Activated gamma-delta T cell treated with anti-CD3 and anti-CD28 coated beads, Interleukin-2, amount 50 U/mL, for 16 hours (primary cell): ENCODE measurements at places on chromosomes 7 and 10.

DNA sequence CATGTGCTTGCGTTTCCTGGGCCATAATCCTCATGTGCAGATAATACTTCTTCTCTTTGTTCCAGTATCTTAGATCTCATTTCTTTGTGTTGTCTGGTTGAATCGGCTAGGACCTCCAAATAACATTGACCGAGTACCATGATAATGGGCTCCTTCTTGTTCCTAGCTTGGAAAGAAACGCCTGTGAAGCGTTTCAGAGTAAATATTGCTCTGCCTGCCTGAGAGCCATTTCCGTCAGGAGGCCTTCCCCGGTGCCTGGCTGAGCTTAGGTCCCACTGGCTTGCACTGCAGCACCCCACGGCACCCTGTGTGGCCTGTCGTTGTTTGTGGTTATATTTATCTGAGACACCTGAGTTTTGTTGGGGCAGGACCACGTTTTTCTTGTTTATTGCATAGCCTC, 17.7 kb downstream of the FOXK1 start:
- no peak for DNase-seq

DNA sequence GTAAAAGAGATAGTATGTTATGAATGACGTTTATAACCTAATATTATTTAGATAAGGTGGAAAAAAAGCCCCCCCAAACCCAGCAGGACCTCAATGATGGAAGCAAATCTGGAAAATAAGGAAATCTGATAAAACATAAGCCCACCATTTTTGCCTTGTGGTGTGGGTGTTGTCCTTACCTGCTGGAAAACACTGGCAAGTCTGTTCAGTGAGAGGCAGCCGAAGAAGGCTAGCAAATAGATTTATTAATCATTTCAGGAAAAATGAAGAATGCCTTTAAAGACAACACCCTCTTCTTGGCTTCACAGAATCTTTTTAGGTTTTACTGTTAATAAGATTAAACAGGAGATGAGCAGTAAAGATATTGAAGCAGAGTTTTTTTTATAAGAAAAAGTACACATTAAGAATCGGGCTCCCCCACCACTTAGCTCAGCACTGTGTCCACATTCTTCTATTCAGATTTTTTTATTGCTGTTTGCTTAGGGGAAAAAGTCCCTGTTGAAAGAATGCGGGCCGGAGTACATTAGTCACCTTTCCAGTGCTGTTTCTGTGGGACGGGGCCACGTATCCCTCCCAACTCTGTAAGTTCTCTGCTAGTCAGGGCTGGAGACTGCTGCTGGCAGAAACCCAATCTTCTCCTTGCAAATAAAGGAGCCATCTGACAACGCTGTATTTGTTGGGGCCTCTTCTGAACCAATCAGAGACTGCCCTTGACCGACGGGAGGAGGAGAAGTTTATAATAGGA, 104.1 kb downstream of the EVX1 start:
- no peak for DNase-seq

DNA sequence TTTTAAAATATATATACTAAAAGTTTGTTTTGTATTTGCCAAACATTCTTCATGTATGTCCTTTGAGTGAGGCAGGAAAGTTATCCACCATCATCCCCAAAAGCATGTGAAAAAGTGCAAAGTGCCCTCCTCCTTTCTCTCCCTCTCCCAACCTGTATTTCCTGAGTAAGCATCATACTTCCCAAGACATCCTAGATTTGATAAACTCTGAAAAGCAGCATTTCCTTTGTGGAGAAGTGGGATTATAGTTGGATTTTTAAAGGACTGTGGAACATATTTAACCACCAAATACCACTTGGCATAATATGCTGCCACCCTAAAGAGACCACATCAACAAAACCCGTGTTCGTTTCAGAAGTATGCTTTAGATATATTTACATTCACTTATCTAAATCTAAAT, 36.9 kb downstream of the NET1 start:
- no peak for DNase-seq

DNA sequence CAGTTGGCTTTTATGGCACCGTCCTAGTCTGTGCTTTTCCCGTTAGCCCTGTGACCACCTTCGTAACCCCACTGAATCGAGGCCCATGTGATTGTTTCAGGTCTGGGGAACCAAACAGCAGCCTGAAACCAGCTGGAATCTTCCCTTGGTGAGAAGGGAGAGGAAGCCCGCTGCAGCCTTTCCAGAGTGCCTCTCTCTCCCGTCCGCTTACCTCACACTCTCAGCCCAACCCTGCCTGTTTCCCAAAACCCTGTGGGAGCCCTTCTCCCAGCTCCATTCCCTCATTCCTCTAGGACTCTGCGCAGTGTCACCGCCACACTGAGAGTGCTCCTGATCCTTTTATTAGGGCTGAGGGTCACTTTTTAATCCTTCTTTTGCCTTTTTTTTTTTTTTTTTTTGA, 139.6 kb downstream of the WDR37 start:
- DNase-seq = no peak

DNA sequence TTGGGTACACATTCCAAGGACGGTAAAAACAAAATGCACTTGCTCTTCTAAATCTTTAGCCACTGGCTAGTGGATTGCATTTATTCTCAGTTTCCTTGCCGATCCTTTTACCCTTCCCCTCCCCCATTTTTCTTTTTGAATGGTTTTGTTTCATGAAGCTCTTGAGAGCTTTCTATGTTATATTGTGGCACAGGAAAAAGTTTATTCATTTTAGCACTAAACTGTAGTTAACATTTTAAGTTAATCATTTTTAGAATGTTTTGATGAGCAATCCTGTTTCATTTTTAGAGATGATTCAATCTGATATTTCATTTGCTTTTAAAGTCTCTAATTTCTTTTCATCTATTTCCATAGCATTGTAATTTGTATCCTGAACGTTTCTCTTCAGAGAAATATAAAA, 24.0 kb downstream of the ZEB1 start:
- DNase-seq = no peak

- no peak for DNase-seq
Observed at GRCh38 chr7:139084709-139085108, 24.8 kb downstream of the ZC3HAV1 start.

- DNase-seq = no peak
Observed at GRCh38 chr10:99872367-99873162, 90.1 kb downstream of the ABCC2 start.

- no peak for DNase-seq
Observed at GRCh38 chr7:22802426-22802825, 20.2 kb downstream of the TOMM7 start.

GRCh38 chr10:13462551-13462950, 66.3 kb downstream of the BEND7 start:
- no peak for DNase-seq

DNA sequence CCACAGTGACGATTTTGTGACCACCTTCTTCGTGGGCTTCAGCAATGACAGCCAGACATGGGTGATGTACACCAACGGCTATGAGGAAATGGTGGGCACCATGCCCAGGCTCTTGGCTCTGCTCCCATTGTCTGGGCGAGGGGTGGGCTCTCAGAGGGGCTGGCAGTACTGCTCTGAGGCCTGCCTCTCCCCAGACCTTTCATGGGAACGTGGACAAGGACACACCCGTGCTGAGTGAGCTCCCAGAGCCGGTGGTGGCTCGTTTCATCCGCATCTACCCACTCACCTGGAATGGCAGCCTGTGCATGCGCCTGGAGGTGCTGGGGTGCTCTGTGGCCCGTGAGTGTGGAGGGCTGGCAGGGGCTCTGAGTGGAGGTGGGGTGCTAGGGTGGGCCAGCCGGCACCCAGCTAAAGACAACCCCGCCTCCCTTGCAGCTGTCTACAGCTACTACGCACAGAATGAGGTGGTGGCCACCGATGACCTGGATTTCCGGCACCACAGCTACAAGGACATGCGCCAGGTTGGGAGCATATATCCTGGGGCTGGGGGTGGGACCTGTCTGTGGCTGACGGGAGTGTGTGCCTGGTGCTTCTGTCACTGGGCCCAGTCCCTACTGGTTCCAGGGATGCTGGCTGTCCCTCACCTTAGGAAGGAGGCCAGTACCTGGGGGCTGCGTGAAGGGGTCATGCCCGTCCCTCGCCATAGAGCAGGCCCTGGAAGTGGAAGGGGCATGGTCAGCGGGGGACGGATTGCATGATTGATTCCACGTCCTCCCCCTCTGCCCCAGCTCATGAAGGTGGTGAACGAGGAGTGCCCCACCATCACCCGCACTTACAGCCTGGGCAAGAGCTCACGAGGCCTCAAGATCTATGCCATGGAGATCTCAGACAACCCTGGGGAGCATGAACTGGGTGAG, 6.8 kb downstream of the AEBP1 start:
- no peak for DNase-seq

GRCh38 chr10:72276421-72277339, 3.0 kb downstream of the DDIT4 start:
- no peak for DNase-seq

DNA sequence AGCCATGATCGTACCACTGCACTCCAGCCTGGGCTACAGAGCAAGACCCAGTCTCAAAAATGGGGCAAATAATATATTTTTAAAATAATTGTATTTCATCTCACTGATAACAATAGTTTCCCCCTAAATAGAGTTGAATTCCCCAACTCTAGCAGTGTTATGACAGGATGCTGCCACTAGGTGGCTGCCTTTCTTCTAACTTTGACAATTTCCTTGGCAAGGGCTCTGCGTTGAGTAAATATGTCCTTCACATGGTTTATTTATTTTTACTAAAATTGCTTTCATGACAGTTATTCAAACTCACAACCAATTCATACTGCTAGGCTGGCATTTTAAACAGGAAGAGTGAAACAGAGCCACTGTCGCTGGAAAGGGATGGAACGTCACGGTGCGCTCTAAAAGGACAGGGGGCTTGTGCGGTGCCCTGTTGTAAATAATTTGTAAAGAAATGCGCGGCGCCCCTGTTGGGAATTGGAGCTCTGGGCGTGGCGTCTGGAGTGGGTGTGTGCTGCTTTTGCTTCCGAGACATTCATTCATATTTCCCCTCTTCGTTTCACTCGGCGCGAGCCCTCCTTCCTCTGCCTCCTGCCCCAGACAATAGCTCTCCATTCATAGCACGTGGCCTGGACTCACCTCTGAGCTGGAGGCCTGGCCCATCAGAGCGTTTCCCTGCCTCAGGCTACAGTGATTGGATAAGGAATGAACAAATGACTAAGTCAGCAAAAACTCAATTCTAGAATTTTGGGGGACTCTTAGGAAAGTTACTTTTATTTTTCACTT, 20.5 kb upstream of the PITRM1 start:
- peak; percentile 36 for DNase-seq

- DNase-seq = no peak
Observed at GRCh38 chr7:30977222-30977621, 13.5 kb downstream of the GHRHR start.

- DNase-seq = no peak
Observed at GRCh38 chr10:69426376-69426727, 9.6 kb upstream of the TACR2 start.

GRCh38 chr10:112826018-112826697, 123.9 kb upstream of the TCF7L2 start:
- DNase-seq = no peak

- no peak for DNase-seq
Observed at GRCh38 chr7:12687718-12688171, 312 bp downstream of the ARL4A start.

DNA sequence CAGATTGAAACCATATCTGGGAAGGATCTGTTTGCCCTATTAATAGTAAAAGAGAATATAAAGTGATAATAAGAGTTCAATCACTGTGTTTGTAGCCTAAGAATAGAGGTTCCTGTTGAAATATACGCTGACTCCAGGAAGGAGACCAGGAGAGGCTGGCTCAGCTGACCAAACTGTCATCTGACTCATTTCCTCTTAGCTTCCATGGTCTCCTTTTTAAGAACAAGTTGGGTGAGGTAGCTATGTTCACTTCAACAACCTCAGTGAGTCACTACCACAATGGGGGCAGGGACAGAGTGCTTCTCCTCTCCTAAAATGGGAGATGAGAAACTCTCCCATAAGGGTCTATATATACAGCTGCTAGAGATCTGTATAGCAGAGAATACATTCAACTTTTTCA, 543.3 kb downstream of the CALN1 start:
- DNase-seq = no peak

- DNase-seq = no peak
Observed at GRCh38 chr7:41110186-41110585, 592.7 kb downstream of the INHBA start.

DNA sequence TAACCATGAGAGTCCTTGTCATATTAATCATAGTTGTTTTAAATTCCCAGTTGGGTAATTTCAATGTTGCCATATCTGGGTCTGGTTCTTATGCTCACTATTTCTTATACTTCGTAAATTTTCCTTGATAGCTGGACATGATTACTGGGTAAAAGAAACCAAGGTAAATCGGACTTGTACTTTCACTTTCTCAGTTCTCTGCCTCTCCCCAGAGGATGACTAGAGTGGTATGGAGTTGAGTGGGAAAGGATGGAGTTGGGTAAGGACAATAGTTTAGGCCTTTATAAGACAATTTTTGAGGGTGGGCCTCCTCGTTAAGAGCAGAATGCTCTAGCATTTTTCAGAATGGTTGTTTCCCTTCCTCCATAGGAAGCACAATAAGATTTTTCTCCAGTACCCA, 106.1 kb downstream of the CRPPA start:
- DNase-seq = no peak

GRCh38 chr7:16347827-16348192, 73.5 kb downstream of the CRPPA start:
- no peak for DNase-seq

GRCh38 chr7:45691155-45691656, 117.0 kb downstream of the ADCY1 start:
- DNase-seq = no peak

GRCh38 chr7:78734626-78735025, 718.8 kb downstream of the MAGI2 start:
- DNase-seq = no peak

GRCh38 chr7:20431146-20431545, 100.4 kb downstream of the ITGB8 start:
- DNase-seq = no peak

DNA sequence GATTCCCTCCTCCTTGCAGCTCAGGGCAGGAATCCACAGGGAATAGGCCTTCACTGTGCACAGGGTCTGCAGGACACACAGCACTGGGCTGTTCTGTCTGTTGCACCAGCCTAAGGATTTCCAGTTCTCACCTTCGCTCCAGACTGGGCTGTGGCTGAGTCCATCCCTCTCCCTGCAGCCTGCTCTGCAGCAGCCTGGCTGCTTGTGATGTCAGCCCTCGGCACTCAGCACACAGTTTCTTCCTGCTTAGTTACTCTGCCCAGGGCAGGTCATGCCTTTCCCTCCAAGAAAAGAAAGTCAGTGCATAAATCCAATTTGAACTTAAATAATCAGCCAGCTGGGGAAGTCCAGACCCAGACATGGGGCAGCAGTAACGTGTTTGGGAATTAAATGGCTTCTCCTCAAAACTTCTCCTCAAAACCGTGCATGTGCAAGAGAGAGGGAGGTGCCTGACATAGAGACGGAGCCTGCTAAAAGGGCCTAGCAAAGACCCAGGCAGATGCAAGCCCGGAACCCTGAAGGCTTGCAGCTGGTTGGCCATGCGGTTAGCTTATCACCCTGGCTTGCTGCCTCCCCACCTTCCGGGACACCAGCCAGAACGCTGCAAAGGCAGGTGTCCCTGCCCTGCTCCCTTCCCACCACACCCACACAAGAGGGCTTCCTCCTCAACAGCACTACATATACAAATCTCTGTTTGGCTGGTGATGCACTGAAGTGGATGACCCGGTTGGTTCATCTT, 10.9 kb upstream of the GDF2 start:
- no peak for DNase-seq

GRCh38 chr7:67392596-67393438, 396.2 kb downstream of the TYW1 start:
- DNase-seq = no peak

- DNase-seq = no peak
Observed at GRCh38 chr7:46205478-46205877, 284.4 kb upstream of the IGFBP3 start.

- no peak for DNase-seq
Observed at GRCh38 chr7:83065714-83066113, 97.0 kb downstream of the PCLO start.
